ENCODE measurements at places on chromosomes 1 and 21. TPM values are rescaled to one million over a fixed set of nuclear protein-coding genes. Genes with fewer than 3 reads are reported as not detected.

Gene COL11A1
- total RNA-seq, result 0.42 TPM

Gene S100A3
- total RNA-seq, result 0.79 TPM

Gene OSCP1
- total RNA-seq, result 3.8 TPM

Gene OR2L3
- total RNA-seq, result not detected

Gene LCE2A
- not detected for total RNA-seq

Gene PCBP3
- 2.7 TPM for total RNA-seq

DNA sequence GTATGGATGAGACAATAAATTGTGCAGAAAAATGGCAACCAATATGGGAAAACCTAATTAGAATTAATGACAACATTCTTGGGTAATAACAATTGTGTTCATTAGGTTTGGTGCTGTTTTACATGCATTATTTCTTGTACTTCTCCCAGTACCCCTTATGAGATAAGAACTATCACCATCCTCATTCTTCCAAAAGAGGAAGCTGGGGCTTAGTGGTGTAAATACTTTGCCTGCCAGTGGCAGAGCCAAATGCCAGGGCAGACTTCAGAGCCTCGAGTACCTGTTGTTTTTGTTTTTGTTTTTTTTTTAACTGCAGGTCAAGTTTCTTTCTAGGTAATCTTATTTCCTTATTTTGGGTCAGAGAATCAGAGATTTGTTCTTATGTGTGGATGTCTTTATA, 206.4 kb downstream of the RHOU start:
- no peak for DNase-seq

DNA sequence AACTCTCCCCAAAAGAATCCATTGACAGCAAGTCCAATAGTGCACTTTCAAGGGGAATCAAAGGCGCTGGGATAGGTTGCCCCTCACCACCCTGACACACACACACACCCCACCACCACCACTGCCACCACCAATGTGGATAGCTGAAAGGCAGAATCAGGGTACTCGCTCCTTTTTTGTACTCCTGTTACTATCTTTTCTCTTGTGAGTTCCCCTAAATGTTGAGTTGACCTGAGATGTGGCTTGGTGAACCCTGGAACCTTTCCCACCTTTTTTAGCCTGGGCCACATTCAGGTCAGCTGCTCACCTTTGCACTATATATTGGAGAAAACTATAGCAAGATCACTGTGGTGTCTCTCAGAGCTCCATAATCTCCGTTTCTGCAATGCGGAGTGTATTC, 3.9 kb downstream of the S100A8 start:
- no peak for DNase-seq

DNA sequence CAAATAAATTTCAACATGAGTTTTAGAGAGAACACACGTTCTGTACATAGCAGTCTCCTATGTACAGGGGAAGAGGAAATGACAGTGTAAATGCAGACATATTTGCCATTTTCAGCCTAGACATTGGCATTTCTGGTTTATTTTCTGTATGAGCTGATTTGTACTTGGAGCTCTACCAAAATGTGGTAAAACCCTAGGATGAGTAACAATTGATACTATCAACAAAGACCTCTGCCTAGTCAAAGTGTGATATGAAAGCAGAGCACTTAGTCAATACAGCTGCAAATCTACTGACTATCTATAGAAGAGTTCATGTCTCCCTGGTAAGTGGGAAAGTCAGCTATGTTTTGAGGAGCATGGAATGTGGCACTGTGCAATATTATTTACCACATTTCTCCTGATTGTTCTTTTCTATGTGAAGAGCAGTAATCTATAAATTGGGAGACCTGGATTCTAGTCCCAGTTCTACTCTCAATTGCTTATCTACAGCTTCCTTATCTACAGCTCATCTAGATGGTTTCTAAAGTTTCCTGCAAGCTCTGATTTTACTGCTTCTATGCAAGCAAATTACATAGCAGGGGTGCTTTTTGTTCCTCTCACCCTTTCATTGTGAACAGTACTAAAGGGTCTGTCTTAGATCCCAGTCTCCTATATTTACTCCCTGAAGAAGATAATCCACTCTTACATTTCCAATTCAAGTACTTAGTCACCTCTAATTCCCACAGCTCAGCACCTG, 334.2 kb downstream of the NTNG1 start:
- no peak for DNase-seq

GRCh38 chr1:93283496-93283895, 62.2 kb upstream of the DR1 start:
- DNase-seq, result no peak

Data from left ventricle myocardium superior (tissue), 1 donor.